ENCODE measurements at places on chromosomes 16 and 17.

DNA sequence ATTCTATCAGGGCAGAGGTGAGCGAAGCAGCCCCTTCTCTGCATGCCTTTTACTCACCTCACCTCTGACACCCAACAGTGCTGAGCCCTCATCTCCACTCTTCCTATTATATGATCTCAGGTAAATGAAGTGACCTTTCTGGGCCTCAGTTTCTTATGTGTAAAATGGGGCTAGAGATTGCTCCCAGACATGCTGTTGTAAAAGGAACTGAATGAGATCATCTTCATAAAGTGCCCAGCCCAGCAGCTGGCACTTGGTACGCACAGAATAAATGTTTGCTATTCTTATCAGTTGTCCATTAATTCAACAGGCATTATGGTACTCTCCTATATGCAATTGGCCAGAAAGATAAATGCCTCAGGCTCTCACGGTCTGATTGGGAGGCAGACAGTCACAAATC lies 4.5 kb upstream of the GALK1 start:
- no peak for DNase-seq

- no peak for DNase-seq
Observed at GRCh38 chr16:85243308-85243707, 131.0 kb upstream of the CIBAR2 start.

- DNase-seq: peak; percentile 72
Observed at GRCh38 chr17:45305530-45306087, 11.2 kb downstream of the MAP3K14 start.

DNA sequence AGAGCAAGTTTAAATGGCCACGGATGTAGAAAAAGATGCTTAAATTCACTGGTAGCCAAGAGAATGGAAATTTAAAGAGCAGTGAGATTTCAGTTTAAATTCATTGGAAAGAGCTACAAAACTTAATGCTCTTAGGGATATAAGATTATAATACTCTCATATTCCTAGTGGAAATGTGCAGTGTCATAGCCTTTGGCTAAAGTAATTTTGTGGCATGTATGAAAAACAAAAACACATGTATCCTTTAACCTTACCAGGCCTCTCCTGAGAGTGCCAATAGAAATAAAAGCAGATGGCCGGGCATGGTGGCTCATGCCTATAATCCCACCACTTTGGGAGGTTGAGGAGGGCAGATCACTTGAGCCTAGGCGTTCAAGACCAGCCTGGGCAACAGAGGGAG lies 289.2 kb downstream of the PHKB start:
- DNase-seq: no peak

DNA sequence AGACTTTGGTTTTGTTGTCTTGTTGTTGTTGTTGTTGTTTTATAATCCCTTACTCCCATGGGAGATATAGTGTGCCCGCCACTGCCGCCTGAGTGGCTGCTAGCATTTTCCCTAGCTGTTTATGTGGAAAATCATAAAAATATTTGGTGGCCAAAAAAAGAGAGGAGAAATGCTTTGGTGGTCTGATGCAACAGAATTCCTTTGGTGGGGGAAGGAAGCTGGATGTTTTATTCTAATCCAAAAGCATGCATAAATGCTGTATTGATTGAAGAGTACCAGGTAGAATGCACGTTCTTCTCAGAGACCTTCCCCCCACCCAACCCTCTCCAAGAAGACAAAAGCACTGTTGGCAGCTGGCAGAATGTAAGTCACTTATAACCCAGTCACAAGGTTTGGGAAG lies 93.2 kb downstream of the C17orf67 start:
- peak; percentile 63 for DNase-seq

- no peak for DNase-seq
Observed at GRCh38 chr17:8002721-8003593, 542 bp downstream of the GUCY2D start.

DNA sequence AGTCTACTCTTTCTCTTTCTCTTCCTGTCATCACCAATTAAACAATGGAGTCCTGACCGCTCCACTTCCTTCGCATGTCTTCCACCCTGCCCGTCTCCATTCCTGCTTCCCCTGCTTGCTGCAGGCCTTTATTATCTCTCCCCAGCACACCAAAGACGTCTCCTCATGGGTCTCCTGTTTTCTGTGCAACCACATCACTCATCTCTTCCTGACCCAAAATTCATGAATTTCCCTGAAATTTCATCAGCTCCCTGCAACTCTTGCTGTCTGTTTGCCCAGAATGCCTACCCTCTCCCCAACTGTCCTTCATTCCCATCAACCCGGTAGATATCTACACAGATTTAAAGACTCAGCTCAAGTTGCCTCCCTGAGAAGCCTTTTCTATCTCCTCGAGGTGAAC lies 76.7 kb upstream of the ALOX12 start:
- DNase-seq: no peak

- no peak for DNase-seq
Observed at GRCh38 chr16:6827267-6827666, 505.4 kb upstream of the RBFOX1 start.

DNA sequence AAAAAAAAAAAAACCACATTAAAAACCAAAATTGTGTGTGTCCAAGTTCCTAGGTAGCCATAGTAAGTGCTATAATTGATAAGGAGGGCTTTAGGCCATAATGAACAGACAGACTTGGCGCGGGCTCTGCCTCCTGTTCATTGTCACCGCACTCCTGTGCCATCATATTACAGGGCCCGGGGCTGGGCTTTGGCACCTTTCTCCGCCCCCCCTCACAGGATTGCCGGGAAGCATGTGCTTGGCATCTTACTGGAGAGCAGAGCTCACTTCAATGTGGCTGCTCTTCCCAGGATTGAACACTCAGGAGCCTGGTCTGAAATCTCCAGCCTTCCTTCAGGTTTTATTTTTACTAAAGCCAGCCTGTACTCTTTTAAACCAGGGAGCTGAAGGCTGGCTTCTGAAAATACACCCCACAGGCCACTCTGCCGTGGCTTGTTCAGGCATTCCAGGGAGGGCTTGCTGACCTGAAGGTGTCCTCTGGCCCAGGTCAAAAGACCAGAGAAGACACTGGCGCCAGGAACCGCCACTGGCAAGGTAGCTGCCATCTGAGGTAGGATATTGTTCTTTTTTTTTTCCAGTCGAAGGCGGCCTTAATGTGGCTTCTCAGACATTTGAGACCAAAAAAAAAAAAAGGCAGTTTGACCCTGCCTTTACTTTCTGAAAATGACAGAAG lies 39.3 kb downstream of the DHRS7B start:
- no peak for DNase-seq

GRCh38 chr16:89034573-89034961 lies 57.6 kb upstream of the CBFA2T3 start:
- DNase-seq: no peak

- no peak for DNase-seq
Observed at GRCh38 chr17:74123866-74124444, 79.5 kb upstream of the RPL38 start.

DNA sequence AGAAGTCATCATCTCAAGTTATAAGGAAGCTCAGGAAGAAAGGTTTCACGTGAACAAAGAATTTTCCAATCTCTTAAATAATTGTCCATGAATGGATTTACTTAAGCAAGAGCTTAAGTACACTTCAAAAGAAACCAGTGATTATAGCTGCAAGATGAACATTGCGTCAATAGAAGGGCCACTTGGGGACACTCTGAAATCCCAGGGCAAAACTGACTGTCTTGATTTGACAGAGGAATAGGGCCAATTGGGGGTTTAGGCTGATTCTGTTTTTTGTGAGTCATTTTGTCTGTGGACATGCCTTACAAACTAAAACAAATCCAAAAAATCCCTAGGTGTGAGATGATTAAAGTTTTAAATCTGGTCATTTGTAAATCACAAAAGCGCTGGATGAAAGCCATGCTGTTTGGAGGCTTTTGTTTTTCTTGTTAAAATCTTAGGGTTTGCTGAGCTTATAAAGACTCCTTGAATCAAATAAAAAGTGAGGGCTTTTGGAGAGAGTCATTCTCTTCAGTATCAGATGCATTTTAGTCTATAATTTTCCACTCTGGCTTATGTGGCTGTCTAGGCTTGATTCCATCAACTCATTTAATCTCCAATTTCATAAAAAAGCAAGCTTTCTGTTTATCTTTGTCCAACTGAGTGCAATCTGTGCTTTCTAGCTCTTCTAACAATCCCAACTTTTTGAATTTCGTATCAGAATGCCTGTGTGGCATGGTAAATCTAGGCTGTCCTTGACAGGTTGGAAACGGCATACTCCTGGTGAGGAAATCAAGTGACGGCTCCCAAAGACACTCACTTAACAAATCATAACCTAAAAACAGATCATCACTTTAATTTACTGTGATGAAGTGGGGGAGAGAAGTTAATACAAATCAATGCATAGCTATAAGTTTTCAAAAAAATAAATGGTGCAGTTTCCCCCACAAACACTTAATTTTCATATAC lies 98.2 kb upstream of the SOX9 start:
- no peak for DNase-seq

- DNase-seq: no peak
Observed at GRCh38 chr17:80262291-80262690, 1.6 kb downstream of the RNF213 start.

- DNase-seq: no peak
Observed at GRCh38 chr17:36679815-36680467, 78.6 kb downstream of the MRM1 start.

- DNase-seq: no peak
Observed at GRCh38 chr17:33976831-33977230, 278.3 kb upstream of the CCL2 start.

- DNase-seq: no peak
Observed at GRCh38 chr17:32323046-32323445, 18.9 kb downstream of the C17orf75 start.

- DNase-seq: no peak
Observed at GRCh38 chr17:56030009-56030624, 123.2 kb upstream of the ANKFN1 start.

DNA sequence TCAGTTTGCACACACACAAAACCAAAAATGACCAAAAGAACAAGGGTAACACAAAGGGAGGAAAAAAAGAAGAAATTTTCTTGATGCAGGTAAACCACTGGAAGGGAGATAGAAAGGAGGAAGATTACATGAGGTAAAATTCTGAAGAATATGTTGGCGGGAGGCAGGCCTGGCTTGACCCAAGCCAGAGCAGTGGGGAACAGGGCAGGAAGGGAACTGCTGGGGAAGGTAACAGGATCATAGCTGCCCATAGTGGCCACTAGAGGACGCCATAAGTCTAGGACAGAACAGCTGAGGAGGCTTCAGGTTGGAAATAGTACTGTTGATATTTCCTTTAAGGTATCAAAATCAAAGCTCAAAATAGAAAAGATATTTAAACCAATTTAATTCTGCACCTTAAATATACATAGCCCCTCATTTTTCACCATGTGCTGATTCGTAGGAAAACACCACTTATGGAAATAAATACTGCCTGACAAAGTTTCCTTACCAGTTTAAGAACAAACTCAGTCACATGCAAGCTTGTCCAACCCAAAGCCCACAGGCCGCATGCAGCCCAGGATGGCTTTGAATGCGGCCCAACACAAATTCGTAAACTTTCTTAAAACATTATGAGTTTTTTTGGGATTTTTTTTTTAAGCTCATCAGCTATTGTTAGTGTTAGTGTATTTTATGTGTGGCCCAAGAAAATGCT lies 15.5 kb downstream of the VPS35 start:
- peak; percentile 41 for DNase-seq

DNA sequence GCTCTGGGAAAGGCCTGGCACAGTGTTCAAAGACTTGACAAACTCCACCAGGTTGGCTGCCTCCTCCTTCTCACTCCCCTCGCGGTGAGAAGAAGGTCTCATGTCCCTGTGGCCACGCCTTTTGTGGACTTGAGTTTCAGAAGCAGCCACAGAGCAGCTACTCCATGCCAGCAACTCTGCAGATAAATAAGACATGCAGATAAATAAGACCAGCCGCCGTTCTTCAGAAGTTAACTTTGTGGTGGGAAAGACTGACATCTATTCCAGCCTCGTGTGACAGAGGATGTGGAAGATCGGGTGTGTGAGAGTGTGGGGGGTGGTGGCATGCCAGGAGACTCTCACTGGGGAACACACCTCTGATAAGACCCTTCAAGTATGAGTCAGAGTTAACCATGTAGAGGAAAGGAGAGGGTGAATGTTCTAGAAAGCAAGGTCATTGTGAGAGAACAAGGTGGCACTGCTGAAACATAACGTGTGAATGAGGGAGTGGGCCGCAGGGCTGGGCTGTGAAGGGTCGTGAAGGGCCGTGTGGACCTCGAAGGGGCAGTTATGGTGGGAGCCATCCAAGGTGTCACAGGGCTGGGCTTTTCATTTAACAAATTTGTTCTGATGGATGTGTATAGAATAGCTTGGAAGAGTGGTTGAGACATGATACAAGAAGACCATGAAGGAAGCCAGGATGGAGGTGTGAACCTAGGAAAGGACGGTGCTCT lies 830 bp downstream of the SPACA3 start:
- DNase-seq: no peak

DNA sequence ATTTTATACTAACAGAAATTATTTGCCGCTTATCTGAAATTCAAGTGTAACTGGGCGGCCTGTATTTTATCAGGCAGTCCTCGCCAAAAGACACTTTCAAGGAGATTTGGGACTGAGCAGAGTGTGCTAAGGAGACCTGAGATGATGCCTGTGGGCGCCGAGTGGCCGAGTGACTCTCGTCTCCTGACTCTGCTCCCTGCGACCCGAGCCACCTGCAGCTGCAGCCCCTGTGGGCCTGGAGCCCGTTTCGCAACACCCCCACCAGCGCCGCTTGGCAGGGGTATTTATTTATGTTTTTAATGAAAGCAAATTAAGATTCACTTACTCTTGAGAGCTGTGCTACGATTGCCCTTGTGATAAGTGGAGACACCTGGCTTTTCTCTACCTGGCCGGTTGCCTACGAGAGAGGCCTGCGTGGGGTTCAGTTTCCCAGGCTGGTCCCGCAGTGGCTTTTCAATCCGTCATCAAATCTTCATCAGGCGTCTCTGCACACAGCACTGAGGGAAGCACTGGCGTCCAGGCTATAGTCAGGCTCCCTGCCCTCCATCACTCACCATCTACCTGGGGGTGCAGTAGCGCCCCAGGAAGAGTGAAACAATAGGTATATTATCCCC lies 124.0 kb downstream of the SEC14L1 start:
- DNase-seq: no peak

- no peak for DNase-seq
Observed at GRCh38 chr17:51709694-51710633, 448.6 kb downstream of the CA10 start.

DNA sequence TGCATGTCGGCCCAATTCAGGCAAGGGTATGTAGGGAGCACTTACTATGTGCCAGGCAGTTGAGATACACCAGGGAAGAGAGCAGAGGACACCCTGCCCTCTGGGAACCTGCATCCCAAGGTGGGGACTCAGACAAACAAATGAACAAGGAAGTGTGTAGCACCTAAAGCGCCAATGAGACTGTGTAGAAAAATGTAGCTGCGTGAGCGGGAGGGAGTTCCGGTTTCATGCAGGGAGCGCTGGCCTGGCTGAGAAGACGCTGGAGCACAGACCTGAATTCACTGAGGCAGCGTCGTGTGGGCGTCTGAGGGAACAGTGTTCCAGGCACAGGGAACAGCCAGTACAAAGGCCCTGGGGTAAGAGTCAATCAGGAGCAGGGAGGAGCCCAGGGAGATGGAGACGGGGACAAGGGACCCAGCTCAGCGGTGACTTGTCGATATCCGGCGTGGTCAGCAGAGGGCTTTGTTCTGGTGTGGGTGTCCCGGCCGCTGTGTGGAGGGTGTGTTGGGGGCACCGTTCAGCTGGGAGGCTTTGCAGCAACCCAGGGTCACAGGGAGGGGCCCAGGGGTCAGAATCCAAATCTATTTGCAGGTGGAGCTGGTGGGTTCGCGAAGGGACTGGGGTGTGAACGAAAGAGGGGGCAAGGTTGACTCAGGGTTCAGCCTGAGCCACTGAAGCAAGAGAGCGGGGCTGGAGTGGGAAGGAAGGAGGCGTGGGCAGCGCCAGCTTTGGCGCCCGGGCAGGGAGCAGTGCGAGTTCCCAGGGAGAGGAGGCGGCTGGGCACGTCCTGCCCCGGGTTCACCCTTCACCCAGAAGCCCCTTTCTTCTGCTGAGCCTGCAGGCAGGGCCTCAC lies 17.8 kb upstream of the OSGIN1 start:
- DNase-seq: no peak

All from fibroblast of skin of abdomen (primary cell).